ENCODE measurements at places on chromosomes 4 and X.

GRCh38 chr4:146302822-146303221 is 88.5 kb downstream of the REELD1 start:
- DNase-seq = no peak

- no peak for DNase-seq
These were observed 358.2 kb upstream of the CLNK start for GRCh38 chr4:11042760-11043159.

DNA sequence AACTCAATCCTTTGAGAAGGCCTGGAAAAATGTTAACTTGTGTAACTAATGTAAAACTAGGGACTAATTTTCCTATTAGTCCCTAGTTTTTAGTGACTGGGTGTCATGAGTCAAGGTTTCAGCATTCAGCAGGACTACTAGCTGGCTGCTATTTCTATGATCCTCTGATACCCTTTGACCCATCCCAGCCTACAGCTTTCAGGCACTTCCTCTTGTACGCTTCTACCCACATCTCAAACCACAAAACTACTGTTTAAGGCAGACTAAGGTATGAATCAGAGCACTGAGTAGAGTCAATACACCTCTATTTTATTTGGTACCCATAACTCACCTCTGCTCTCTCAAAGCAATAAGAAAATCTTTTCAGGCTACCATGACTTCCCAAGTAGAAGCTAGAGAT is 809.6 kb downstream of the PDHA2 start:
- DNase-seq = no peak

- DNase-seq = no peak
These were observed 1.7 kb downstream of the PHF8 start for GRCh38 chrX:54042609-54043021.

GRCh38 chr4:153083447-153083947 is 120.7 kb upstream of the TRIM2 start:
- peak; percentile 84 for DNase-seq

DNA sequence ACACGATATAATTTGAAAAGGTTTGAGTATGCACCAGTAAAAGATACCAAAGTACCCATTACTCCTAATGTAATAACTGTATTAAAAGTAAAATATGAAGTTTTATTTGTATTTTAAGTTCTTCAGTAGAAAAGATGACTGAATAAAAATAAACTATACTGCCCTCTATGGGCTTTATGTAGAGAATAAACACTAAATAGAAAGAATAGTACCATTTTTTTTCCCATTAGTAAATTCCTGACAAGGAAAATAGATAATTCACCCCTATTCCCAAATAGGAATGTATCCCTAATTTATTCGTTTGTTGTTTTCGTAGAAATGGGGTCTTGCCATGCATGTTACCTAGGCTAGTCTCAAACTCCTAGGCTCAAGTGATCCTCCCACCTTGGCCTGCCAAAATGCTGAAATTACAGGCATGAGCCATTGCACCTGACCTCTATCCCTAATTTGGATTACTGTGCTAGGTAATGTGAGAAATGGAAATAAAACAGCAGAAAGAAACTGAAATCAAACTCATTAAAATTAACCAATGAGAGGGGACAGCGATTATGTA is 73.6 kb upstream of the COX18 start:
- DNase-seq = no peak

- no peak for DNase-seq
These were observed 202.0 kb upstream of the PCDH7 start for GRCh38 chr4:30518211-30518610.

DNA sequence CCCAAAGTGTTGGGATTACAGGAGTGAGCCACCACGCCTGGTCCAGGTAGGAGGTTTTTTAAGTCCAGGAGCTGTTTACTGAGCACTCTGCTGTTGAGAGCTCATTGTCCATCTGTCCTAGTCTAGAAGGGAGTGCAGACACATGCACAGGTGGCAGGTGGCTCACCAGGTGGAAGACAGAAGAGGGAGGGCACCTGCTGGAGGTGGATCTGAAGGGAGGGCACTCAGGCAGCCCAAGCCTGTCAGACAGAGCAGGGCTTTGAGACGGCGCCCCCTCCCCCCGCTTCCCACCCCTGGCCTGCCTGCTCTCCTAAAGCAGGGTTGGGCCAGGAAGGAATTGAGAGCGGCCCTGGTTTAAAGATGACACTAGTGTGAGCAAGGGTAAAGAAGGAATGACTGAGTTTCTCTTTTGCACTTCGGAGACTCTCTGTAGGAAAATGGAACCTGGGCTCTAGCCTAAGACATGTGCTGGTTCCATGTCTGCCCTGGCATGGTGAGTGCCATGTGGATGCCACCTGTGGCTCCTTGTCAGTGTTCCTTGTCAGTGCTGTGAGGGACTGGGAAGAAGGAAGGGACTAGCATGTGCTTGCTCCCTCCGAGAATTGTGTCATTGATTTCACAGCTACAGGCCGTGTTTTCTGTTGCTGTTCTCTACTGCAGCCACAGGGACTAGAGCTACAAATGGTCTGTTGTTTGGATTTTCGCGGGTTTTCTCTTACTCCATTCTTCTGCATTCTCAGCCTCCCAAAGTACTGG is 108.6 kb downstream of the TNIP2 start:
- no peak for DNase-seq

GRCh38 chr4:165631208-165631894 is 241.7 kb upstream of the TLL1 start:
- DNase-seq = no peak

Measured in vagina (tissue), 2 donors.